ENCODE measurements at places on chromosomes 12 and 14. TPM values are rescaled to one million over a fixed set of nuclear protein-coding genes. Genes with fewer than 3 reads are reported as not detected.
A peak's percentile ranks its signal among the peaks of the same experiment; 100 is the strongest.

DNA sequence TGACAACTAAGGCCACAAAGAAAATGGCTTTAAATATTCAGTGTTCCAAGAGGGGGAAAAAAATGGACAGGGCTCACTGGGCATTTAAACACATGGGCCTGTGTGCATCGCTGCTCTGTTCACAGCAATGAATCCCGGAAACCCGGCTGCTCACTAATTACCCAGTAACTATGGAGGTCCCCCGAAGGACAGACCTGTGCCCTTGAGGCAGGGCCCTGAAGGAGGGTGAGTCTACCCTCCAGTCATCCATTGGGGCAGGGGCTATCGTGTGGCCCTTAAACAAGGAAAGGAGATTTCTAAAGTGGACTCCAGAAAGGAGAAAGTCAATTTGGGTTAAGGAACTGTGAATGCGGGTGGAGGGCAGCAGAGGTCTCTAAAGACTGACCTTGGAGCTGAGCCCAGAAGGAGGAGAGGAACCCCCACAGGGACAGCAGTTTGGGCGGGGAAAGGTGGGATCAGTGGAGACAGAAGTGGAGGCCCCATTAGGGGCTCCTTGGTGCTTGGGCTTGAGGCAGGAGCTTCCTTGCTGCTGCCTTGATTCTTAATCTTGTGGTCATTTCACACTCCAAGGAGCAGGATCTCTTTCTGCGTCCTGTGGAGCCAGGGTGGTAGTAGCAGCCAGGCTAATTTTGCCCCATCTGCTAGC, 1.4 kb upstream of the CLMN start:
- no peak for DNase-seq

DNA sequence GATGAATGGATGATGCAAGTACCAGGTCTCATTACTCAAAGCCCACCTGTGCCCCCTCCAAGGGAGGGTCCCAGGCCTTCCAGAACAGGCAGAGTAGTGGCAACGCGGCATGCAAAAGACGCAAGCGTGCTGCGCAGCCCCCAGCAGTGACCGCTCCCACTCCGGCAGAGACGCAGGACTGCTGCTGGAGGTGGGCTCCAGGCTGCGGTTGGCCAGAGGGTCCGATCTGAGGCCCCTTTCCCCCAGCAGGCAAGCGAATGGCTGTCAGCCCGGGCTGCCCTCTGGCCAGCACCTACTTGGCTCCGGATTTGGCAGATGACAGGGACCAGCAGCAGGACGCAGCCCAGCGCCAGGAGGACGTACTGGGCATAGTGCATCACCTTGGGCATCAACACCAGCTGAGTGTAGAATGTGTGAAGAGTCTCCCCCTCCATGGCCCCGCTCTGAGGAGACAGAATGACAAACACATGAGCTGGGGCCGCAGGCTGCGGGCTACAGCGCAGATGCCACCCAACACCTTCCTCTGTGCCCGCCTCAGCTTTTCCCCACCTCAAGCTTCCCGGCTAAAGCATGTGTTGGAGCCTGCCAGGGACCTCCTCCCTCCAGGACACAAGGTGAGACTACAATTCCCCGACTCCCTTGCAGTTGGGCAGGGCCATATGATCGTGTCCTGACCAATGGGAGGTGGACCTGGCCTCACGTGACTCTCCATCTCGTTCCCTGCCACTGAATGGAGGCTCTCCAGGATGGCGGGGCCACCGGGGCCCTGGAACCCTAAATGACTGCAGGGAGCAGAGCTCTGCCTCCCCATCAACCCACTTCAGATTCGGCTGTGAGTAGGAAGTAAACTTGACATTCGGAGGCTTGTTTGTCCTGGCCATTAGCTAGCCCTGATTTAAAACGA, 77.4 kb downstream of the SCARB1 start:
- no peak for DNase-seq

DNA sequence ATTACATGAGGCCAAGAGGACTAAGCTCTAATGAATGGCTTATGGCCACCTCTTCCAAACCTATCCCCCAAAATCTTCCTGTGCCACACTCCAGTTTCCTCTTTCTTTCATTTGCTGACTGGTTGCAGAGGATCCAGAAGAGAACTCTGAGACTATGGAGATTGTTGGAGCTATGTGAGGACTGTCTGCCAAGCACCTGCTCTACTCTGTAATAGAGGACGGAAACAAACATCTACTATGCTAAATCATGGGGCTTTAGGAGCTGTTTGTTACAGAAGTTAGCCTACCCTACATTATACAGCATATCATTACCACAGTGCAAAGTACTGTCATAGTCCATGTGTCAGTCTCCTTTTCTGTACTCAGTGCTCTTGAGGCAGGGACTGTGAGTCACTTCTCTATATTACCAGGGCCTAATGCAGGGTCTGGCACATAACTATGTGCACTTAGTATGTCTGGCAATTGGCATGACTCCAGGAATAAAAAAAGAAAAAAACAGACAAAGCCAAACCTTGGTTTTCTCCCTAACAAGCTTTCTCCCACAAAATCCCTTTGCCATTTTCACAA, 95.1 kb downstream of the RPAP3 start:
- no peak for DNase-seq

TIMM9 gene
- total RNA-seq, result 102 TPM

- DNase-seq, result peak; percentile 79
Observed at GRCh38 chr14:84806622-84807021, 723.3 kb upstream of the FLRT2 start.

RNASE7 gene
- total RNA-seq, result 11.8 TPM

DNA sequence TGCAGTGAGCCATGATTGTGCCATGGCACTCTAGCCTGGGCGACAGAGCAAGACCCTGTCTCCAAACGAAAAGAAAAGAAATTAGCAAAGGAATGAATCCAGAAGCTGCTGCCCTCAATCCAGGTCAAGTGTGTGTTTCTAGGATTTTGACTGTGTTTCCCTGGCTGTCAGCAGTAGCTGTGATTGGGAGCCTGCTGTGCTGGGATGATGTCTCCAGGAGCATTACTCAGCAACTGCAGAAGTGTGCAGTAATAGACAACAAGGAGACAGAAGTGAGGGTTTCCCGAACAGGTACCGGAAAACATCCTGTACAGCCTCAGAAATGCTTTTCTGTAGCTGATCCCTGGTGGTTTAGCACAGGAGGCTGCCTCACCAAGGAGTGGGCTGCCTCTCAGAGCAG, 492.5 kb downstream of the FUT8 start:
- DNase-seq, result no peak

GRCh38 chr12:100326208-100326607, 30.7 kb upstream of the SLC17A8 start:
- DNase-seq, result no peak

SDSL gene
- total RNA-seq, result 21.1 TPM

DNA sequence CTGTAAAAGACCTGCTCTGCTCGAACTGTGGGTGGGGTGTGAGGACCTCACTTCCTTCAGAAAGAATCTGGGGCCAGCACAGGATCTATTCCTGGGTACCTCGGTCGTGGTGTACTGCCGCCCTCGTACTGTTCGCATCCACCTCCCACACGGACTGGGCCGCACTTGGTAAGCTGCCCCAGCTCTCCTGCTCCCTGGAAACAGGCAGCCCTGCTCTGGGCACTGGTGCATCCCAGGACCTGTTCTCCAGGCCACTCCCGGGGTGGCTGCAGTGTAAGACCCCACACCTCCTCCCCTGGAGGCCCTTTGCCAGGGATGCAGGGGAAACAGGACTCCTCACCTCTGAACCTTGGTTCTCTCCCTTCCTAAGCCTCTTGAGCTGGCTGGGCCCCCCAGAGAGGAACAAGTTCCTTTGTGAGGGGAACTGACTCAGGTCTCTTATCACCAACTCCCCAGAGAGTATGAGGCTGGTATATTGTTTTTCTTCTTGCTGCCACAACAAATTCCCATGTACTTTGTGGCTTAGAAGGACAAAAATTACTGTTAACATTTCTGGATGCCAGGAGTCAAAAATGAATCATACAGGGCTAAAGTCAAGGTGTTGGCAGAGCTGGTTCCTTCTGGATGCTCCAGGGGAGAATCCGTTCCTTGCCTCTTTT, 276.5 kb downstream of the NUAK1 start:
- DNase-seq, result no peak

- DNase-seq, result no peak
Observed at GRCh38 chr12:77130193-77130592, 64.8 kb upstream of the E2F7 start.

DNA sequence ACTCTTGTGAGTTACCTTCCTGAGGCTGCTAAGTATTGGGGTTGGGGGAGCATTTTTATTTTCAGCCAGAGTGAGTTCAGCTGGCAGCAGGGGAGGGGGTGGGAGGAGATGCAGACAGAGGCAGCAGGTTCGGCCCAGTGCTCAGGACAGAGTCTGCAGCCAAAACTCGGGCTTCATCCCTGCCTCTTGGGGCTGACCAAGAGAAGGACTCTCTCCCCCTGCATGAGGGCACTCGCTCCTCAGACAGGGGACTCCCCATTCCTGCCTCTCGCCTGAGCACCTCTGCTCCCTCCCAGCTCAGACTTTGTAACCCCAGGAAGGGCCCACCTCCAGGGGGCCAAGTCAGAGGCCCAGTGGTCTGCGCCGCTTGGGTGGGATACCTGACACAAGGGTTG, 1.1 kb upstream of the AKT1 start:
- DNase-seq, result no peak

- peak; percentile 29 for DNase-seq
Observed at GRCh38 chr12:132638541-132639408, 20.2 kb downstream of the P2RX2 start.

RECQL gene
- total RNA-seq, result 44.9 TPM

- no peak for DNase-seq
Observed at GRCh38 chr12:8852119-8852518, 29.7 kb downstream of the A2ML1 start.

GLT1D1 gene
- not detected for total RNA-seq

GRCh38 chr12:109393437-109394345, 46.0 kb downstream of the MYO1H start:
- DNase-seq, result peak; percentile 68

ZNF410 gene
- total RNA-seq, result 74.0 TPM

DNA sequence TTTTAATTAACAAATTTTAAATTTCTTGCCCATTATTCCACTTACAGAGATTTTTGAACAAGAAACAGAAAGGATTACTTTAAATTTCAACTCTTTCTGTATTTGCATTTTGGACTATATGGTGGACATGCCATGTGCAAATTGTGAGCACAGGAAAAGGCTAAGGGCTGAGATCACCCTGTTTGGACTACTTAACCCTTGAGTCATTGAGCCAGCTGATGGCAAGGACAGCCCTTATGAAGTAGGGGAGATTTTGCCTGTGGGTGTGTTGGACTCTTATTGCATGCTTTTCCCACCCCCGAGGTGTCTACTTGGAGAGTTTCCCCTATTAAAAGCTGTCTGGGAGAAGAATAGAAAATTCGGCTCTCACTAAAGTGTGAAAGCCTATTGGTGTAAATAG, 17.2 kb downstream of the DERA start:
- peak; percentile 55 for DNase-seq

RTL1 gene
- not detected for total RNA-seq

DNA sequence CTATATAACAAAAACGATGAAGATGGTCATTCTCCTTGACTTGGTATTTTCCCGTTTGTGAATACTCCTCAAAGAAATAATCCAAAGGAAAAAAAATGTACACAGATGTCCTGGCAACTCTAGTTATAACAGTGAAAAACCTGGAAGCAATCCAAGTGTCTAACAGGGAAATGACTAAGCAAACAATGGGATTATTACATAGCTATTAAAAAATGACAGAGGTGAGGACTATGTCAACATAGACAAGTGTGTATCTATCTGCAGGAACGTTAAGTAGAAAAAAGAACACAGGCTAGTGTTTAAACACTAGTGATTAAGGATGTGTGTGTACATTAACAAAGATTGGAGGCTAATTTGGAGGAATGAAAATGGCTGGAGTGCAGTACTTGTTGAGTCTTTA, 5.9 kb upstream of the APOLD1 start:
- peak; percentile 88 for DNase-seq

DNA sequence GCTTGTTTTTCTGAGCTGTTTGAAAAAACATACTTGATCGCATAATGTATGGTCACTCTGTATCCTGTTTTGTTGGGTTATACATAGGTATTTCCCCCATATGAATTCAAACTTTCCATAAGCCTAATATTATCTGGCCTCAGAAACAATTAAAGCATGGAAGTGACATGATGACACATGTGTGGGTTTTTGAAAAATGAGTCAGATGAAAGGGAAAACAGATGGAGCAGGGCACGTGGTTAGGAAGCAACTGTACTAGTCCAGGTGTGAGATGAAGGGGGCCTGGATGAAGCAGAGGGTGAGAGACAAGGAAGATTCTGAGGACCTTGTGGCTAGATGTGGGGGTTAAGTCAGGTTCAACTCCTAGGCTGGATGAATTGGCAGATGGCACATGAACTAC, 92.7 kb upstream of the DNM1L start:
- peak; percentile 56 for DNase-seq

DNA sequence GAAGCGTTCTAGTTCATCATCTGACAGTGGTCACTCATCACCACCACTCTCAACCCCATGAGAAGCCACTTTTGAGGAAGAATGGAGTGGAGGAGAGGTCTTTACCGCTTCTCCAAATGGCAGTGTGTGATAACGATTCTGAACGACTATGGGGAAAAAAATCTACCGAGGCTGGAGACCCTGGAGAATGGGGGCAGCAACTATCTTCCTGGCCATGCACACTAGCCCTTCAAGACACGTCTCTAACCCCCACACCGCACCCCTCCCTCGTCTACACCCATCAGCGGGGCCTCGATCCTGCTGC, 365 bp downstream of the ING4 start:
- DNase-seq, result no peak

- DNase-seq, result no peak
Observed at GRCh38 chr14:73936548-73936947, 13.3 kb downstream of the FAM161B start.

- no peak for DNase-seq
Observed at GRCh38 chr14:58914279-58914855, 274.1 kb upstream of the DAAM1 start.

DENND5B gene
- 18.6 TPM for total RNA-seq

FAM186B gene
- total RNA-seq, result 0.30 TPM

ERBB3 gene
- total RNA-seq, result 3.7 TPM

NPFF gene
- not detected for total RNA-seq

GRCh38 chr14:33629792-33630191, 321.1 kb downstream of the EGLN3 start:
- DNase-seq, result no peak

CHFR gene
- total RNA-seq, result 41.0 TPM

GRCh38 chr14:104751539-104752422, 1.2 kb upstream of the SIVA1 start:
- no peak for DNase-seq

DNA sequence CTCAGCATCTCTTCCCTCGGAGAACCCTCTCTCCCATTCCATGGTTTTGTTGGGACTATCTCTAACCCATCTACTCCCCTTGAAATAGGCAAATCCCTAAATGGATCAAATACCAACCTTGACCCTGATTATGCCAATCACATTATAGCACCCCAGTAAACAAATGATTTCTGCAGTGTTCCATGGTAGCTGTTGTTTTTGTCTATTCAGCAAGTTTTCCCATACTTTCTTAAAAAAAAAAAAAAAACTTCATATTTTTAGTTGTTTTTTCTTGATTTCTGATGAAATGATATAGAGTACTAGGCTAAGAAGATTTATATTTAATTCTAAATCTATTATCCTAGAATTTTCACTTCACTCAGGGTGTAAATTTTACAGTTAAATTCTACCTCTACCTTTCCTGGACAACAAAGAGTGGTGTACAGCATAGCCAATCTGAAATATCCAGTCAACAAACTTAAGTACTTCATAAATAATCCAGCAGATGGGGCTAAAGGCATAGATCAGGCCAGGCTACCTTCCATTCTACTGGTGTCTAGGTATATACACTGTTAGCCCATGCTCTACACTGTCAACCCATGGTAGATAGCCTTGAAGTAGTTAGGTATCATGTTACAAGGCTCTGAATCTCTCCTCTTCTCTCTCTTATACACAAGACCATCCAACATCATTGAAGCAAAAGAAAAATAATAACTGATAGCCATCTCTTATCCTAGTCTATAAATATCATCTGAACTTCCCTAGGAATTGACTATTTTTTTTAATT, 82.2 kb downstream of the PLEKHG7 start:
- peak; percentile 80 for DNase-seq

Data from MCF 10A (cell line).